ENCODE measurements at places on chromosomes 7 and 10. TPM values are rescaled to one million over a fixed set of nuclear protein-coding genes. Genes with fewer than 3 reads are reported as not detected.

GRCh38 chr10:6625428-6625827 lies 45.4 kb upstream of the PRKCQ start:
- no peak for DNase-seq

- DNase-seq, result no peak
These were observed 70.0 kb upstream of the FAM13C start for GRCh38 chr10:59432207-59432900.

DNA sequence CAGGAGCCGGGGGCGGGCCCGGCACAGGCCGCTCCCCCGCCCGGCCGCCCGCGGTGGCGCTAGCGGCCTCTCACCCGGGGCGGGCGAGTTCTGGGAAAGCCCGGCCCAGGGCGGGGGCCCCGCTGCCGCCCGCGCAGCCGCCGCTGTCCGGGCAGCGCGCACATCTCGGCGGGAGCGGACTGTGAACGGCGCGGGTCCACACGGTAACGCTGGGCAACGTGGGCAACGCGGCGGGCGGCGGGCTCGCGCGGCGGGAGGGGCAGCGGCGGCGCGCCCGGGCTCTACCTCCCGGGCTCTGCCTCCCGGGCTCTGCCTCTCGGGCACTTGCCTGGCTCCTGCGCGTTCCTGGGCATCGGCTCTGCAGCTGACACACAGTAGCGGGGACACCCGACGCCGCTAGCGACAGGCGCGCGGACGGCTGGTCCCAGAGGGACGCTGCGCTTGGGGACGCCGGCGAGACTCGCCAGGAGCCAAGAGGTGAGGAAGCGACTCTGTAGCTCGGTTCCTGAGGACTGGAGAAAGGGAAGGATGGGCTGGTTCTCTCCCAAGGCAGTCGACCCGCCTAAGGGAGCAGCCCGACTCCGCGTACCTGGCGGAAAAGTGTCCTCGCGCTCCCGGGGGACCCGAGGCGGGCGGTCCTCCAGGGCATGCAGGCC lies at the start of gene PLCE1:
Gene PLCE1, plus strand, starts transcription at position 150 of the 656 bp plus-strand sequence. CDS start 37,116 bp downstream, outside the sequence.
- no peak for DNase-seq

The SUGCT gene
- 12.5 TPM for polyA plus RNA-seq

The NIPSNAP2 gene
- polyA plus RNA-seq, result 90.6 TPM

The FEZF1 gene
- not detected for polyA plus RNA-seq
